ENCODE measurements at places on chromosomes 2 and 18.

- DNase-seq: no peak
These were observed 14.4 kb upstream of the PSMA8 start for GRCh38 chr18:26119246-26119645.

DNA sequence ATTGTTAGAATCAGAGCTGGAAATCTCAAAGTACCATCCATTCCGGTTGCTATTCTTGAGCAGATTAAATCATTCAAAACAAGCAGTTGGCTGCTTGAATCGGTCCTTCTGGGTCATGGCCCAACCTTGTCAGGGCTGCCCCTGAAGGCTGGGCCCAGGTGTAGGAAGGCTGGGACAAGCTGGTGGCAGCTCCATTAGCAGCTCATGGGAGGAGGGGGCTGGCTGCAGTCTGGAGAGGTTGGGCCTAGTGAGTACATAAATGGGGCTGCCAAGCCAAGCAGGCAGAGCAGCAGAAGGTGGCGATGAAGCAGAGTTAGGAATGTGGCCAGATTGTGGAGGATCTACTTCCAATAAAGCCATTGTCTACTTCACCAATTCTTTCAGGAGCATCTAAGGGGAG lies 81.4 kb downstream of the ADCYAP1 start:
- DNase-seq: no peak

- DNase-seq: no peak
These were observed 169.2 kb downstream of the METTL4 start for GRCh38 chr18:2402084-2402483.

GRCh38 chr18:35161934-35162333 lies 78.9 kb upstream of the ZNF397 start:
- DNase-seq: no peak

DNA sequence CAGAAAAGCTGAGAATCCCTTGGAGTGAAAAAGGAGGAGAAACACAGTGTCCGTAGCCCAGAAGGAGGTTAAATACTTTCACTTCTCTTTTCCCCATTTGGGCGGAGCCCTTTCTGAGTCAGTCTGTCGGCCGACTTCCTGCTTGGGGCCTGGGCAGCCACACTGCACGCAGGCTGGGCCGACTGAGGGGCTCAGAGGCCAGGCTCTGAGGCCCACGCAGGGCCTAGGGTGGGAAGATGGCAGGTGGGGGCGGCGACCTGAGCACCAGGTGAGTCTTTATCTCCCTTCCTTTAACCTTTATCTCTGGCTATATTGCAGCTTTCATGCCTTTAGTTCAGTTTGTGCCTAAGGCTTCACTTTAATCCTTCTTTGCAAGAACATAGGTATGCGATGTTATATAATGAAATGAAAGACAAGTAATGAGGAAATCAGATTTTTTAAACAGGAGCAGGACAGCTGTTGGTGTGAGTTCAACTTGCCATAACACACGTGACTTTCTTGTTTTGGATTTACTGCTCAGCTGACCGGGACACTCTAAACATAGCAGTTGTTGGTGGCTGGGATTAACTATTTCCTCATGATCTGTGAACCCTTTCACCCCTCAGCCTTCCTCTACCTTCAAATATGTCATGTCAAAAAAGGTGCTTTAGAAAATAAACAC lies at the start of gene SP100:
Gene SP100 (plus strand): TSS at position 141 of the 661 bp plus-strand sequence. CDS start 96 bp downstream, at position 237.
- DNase-seq: no peak

GRCh38 chr18:61753373-61753772 lies 139.4 kb downstream of the RNF152 start:
- DNase-seq: no peak

GRCh38 chr2:216637472-216637871 lies 4.3 kb downstream of the IGFBP2 start:
- no peak for DNase-seq

- no peak for DNase-seq
These were observed 122.7 kb downstream of the DNER start for GRCh38 chr2:229591611-229592010.

DNA sequence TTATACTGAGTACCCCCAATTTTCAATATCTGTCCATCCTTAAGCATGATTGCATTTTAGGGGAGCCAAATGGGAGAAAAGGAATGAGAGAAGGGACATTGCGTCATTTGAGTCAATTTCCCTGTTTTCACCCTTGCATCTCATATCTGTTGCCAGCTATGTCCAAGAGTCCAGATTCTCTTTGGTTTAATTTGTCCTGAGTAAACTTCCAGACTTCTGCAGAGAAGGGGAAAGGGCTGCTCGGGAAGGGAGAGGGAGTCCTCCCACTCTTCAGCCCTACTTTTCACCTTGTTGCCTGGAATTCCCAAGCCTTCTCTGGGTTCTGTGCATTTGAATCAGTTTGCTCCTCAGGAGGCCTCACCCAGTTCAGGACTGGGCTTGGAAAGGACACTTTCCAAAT lies 16.5 kb downstream of the GREB1 start:
- DNase-seq: no peak

DNA sequence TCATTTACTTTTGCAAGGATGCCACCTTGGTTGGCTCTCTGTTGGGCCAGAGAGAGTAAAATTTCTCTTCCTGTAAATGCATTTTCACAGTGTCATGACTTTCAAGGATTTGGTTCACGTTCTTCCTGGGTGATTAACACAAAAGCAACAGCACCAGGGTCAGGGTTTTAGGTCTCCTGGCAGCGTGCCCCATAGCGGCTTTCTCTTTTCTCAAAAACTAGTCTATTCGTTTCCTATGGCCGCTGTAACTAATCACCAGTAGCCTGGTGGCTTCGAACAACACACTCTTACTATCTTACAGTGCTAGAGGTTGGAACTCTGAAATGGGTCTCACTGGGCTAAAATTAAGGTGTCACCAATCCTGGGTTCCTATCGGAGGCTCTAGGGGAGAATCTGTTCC lies 56.3 kb upstream of the ACMSD start:
- DNase-seq: no peak

GRCh38 chr2:11187731-11188130 lies 32.5 kb downstream of the SLC66A3 start:
- no peak for DNase-seq

DNA sequence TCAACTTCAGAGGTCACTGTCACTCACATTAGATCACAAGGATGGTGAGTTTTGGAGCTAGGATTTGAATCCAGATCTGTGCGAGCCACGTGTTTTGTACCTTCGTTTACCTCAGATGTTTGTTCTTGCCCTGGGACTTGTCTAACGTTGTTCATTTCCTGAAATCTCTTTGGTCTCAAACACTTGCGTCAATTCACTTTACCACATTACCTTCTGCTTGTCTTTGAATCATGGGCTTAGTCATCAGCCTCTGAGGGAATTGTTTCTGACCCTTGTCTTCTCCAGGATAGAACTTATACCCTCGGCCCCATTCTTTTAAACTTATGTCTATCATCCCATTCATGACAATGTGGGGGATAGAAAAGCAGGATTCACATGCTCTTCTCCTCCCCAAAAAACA lies 282.7 kb downstream of the DCDC2C start:
- DNase-seq: no peak

- no peak for DNase-seq
These were observed 59.4 kb downstream of the NPAS2 start for GRCh38 chr2:100879296-100879695.

GRCh38 chr2:1147873-1148612 lies 197.4 kb downstream of the SNTG2 start:
- DNase-seq: no peak

GRCh38 chr2:50872543-50872942 lies 159.4 kb downstream of the NRXN1 start:
- DNase-seq: no peak

DNA sequence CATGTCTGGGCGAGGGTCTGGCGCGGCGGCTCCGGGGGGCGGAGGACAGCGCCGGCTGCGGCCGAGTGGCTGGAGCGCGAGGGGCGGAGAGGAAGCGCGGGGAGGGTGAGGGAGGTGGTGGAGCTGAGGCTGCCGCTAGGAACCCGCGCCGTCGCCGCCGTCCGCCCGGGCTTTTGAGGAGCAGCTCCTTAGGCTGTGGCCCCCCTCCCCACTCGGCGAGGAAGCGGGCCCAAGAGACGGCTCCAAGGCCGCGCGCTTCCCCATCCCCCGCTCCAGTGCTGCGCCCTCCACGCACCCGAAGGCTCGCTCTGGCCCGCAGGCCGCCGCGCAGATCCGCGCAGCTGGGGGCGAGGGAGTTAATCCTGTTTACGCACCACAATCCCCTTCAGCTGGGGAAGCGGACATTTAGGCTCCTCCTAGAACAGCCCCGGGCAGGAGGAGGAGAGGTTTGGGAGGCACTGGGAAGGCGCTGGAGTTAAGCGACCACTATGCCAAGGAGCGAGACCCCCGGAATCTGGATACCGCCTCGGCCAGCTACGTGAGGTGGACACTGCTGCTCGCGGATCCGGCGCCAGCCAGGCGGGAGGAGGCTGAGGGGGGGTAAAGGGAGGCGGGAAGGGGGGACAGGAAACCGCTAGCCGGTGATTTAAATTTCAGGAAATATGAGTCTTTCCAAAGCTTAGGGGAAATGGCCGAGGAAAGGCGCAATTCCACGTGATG lies at the start of gene CNRIP1:
Gene CNRIP1 (minus strand): TSS at position 552 of the 720 bp plus-strand sequence. CDS start 549 bp downstream, at position 3.
- DNase-seq: no peak

DNA sequence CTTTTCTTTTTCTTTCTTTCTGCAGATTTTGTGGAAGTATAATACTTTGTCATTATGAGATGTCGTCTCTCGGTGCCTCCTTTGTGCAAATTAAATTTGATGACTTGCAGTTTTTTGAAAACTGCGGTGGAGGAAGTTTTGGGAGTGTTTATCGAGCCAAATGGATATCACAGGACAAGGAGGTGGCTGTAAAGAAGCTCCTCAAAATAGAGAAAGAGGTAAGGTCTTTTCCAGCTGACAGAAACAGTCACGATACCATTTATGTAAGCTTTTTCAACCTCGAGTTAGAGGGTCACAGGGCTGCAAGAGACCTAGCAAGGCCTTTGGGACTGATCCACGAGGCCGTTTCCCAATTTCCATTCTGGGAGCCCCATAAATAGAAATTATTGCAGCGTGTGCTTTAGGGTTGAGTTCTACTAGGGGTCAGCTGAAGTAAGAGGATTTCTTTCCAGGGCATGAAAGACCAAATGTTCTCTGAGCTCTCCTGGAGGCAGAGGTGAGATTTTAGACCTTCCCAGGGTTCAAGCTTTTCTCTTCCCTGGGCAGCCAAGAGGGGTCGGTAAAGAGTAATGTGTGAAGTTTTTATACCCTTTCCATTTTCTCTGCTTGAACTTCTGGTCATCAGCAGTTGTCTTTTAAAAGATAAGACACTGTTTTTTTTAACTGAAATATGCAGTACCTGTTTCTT lies 15.5 kb downstream of the MAP3K20 start:
- DNase-seq: no peak
